SW 1271 (cell line): ENCODE measurements at places on chromosomes 5 and 9.

DNA sequence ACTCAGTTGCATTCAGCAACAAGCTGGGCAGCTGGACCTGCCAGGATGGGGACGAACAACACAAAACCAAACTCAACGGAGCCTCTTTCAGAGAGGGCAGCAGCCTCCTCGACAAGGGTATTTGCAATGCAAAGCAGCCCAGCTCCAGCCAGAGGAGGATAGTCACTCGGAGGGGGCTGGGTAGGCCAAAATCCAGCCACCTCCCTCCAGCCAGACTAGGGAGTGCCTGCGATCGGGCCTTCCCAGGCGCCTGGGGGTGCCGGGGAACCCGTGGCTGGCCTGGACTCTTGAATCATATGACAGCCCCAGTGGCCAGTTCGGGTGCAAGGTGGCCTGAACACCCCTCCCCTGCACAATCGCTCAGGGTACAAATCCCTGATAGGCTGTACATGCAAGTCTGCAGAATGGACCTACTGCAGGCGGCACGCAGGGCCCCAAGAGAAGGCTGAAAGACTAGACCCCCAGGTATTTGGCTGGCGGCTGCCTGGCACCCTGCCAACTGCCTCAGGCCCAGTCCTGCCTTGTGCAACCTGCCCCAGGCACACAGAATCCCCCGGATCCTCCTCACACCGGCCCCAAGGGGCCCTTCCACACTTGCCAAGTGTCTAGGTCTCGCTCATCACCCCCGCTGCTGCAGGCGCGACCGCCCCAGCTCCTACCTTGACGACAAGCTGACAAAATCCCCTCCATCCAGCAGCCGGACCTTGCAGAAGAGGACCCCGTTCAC lies 1.3 kb downstream of the EEIG1 start:
- no peak for DNase-seq

DNA sequence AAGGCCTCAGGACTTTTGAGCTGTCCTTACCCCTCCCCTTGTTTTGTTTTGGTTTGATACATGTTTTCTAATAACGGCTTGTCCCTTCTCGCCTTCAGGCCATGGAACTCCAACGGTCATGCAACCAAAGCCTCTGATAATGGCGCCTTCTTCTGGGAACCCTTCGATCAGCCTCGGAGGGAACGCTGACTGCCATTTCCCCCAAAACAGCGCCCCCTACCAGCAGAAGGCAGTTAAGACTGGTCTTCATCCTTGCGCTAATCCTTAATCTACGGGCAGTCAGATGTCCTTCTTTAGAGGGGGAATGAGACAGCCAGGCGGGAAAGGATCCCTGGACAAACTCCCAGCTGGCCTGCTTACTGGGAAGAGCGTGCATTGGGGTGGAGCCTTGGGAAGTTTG lies 276.6 kb downstream of the ICE1 start:
- no peak for DNase-seq

DNA sequence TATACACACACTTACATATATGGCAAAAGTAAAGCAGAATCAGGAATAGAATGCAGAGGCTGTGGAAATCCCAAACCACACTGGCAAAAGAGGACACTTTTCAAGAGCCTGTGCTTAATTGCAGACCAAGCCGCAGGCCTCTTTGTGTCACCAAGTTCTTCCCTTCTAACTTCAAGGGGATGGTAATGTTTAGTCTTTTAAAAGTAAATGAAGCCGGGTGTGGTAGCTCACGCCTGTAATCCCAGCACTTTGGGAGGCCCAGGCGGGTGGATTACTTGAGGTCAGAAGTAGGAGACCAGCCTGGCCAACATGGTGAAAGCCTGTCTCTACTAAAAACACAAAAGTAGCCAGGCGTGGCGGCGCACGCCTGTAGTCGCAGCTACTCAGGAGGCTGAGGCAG lies 28.7 kb downstream of the ROR2 start:
- DNase-seq: no peak

DNA sequence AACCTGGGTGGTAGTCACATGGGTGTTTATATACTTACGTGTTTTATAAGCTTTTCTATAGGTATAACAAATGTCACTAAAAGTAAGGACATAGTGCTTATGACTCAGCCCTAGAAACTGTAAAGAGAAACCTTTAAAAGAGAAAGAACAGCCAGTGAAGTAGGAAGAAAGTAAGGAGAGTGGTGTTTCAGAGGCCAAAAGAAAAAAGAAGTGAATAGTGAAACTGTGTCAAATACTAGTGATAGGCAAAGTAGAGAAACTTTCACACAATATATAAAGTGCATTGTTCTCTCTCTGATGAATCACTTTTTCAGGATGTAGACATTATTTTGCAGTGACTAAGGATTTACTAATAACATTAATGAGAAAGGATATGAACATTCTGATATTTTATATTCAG lies 74.2 kb upstream of the SUSD1 start:
- no peak for DNase-seq

DNA sequence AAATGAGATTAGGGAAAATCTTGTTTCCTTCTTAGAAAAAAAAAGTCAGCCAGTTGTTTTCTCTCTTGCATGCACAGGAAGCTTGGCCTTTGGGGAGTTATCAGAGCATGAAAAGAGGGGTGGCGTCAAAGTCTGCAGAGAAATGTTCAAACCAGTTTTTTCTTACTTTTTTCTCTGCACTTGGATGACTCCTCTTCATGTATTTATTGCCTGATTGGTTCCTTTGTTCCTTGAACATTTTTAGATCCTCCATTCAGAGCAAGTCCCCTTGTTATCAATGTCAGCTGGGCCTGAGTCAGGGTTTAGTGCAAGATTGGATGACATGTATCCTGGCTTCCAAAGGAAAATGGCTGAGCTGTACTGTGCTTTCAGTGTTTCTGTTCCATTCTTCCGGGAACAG lies 392.6 kb upstream of the BRINP1 start:
- no peak for DNase-seq

GRCh38 chr9:73141282-73141681 lies 10.4 kb upstream of the ANXA1 start:
- no peak for DNase-seq

DNA sequence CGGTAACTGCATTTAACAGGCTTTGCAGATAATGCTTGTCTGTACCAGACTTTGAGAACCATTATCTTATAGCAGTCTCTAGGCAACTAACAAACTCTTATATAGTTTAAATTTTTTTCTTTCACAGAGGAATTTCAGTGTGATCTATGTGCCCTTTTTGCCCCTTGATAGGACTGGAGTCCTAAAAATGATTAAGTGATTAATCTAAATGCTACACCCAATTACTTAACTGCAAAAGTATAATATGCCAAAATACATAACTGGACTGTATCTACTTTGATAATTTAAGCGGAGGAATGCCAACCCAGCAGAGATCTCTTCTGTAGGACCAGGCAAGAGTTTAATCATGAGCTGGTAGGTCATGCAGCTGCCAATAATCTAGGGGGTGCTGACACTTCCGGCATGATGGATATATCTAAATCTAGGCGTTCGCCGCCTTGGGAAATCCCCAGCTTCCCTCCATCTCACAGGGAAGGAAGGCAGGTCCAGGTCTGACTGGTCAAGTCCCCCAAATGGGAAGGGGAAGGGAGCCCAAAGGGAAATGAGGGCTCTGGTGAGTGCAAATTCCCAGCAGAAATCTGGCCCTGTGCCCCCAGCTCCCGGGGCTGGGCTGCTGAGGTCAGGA lies 205.6 kb downstream of the GAPVD1 start:
- DNase-seq: no peak

- peak; percentile 84 for DNase-seq
Measured at GRCh38 chr5:28808967-28809810, 1770.8 kb upstream of the CDH9 start.

GRCh38 chr9:124017929-124018729 lies 6.6 kb downstream of the LHX2 start:
- no peak for DNase-seq

DNA sequence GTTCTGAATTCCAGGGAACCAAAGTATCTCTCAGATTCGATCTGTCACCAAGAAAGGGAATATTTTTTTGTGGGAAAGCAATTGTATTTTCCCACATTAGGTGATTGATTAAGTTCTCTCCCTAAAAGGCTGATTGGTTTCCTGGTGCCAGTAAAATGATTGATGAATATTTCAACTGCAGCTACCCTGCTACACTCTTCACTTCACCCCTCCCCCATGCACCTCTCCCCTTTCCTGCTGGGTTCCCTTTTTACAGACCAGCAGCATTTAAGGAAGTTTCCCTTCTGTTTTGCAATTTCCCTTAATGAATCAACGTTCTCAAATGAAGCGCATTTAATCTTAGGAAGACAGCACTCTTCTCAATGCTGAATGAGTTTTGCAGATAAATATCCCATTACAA lies 13.1 kb downstream of the NR6A1 start:
- DNase-seq: no peak

DNA sequence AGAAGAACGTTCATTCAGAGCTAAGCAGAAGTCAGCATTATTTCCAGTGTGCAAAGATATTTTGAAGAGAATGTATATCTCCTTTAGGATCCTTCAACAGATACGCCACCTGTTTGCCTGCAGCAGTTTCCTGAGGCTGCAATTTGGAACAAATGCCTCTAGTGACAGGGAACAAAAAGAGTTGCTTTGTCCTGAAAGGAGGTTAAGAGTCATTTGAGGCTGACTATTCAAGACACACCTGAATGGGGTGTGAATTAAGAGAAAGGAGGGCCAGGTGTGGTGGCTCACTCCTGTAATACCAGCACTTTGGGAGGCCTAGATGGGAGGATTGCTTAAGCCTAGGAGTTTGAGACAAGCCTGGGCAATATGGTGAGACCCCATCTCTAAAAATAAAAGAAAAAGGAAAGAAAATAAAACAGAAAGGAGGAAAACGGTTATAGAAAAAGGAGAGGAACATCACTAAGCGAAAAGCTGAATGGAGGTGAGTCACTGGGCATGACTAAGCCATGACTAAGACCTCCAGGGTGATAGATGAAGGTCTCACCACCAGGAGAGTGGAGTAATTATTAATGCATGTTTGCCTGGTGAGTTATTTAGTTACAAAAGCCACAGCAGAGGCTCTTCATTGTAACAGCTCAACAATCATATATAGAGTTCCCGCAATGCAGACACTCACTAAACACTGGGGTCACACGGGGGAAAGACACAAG lies 255.2 kb upstream of the TNC start:
- DNase-seq: peak; percentile 77

DNA sequence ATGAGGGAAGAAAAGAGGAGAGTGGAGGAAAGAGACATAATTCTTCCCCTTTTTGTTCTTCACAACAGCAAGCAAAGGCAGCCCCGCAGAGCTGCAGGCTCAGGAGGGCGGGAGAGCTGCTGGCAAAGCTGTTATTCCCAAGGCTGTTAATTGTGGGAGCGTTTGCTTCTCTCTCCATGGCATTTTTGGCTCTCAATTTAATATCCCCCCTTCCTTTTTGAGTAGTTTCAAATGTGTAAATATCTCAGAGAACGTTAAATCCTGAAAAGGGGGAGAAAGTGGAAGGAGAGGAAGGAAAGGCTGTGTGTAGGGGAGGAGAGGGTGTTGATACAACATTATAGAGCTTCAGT lies 165.7 kb downstream of the NSG2 start:
- no peak for DNase-seq

DNA sequence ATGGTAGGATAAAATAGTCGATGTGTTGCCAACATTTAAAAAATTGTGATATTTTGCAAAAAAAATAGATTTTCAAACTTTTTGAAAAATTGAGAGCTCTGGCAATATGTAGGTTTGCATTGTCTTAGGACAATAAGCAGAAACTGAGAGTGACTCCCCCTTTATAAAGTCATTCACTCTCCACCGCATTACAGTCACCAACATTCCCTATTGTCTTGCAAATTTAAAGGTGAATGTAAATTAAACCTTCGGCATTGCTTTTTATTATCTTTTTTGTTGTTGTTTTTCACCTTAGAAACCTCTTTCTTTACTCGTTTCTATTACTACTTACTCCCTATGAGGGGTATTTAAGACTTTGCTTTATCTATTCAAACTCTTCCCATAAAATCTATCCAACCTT lies 944.2 kb downstream of the DTWD2 start:
- DNase-seq: no peak

GRCh38 chr5:96031811-96032261 lies 70.2 kb upstream of the ELL2 start:
- DNase-seq: peak; percentile 48

DNA sequence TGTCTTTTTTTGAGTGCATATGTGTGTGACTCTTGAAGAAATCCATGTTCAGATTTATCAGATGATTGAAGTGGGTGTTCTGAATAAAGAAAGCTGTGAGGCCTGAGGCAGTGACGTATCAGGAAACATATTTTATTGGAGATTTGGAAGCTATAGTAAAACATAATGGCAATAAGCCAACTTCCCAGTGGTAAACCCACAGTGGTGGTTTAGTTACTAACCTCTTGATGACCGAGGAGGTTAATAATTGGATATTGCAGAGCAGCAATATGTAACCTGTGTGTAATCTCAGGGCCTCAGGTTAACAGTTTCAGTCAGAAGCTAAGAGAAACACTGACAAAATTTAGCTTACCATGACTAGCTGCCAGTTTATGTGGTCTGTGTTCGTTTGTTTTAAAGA lies 6.9 kb downstream of the RGMB start:
- no peak for DNase-seq

GRCh38 chr9:113828221-113828620 lies 47.9 kb upstream of the ZNF618 start:
- peak; percentile 14 for DNase-seq

- no peak for DNase-seq
Measured at GRCh38 chr5:54793468-54794134, 191.8 kb downstream of the ESM1 start.

- no peak for DNase-seq
Measured at GRCh38 chr5:148805326-148806290, 20.8 kb upstream of the ADRB2 start.

DNA sequence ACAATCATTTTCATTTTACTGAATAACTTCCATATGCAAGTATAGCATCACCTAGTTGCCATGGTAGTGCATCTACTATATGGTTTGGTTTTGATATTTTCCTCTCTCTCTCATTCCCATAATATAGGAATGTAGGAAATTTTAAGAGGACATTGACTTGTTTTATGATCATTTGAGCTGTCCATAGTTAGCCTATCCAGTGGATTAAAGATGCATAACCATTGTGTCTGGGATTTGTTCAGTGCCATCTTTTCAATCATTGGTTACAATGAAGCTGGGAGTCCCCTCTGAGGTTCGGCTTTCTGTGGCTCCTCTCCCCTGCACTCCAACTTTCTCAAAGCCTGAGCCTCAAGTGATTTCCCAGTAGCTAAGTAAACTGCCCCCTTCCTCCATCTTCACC lies 458.5 kb downstream of the RAB3C start:
- DNase-seq: no peak

DNA sequence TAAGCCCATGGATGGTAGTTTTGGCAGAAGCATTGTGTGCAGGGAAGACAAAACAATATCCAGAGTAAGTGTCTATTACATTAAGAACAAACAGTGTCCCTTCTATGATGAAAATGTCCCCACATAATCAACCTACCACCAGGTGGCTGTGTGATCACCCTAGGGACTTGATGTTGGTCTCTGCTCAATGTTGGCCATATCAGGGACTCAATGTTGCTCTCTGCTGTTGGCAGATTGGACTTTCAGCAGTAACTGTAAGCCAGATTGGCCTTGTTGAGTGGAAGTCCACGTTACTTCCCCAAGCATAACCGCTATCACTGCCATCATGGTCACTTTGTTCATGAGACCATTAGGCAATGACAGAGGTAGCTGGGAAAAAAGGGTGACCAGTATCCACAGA lies 52.8 kb upstream of the PRSS3 start:
- DNase-seq: peak; percentile 14
